ENCODE measurements at places on chromosomes 4 and X. TPM values are rescaled to one million over a fixed set of nuclear protein-coding genes. Genes with fewer than 3 reads are reported as not detected.

The SSX3 gene
- not detected for total RNA-seq

The CSAG2 gene
- not detected for total RNA-seq

The RBM46 gene
- total RNA-seq = 0.39 TPM

The NDUFC1 gene
- 21.3 TPM for total RNA-seq

The TMPRSS11A gene
- not detected for total RNA-seq

GRCh38 chrX:19798423-19798822, 89.0 kb downstream of the SH3KBP1 start:
- no peaks in the 10 kb centered on the region for H3K4me1 ChIP-seq
- no peaks in the 10 kb centered on the region for H3K36me3 ChIP-seq
- no peak overlapping the region for H3K4me3 ChIP-seq
- H3K27me3 ChIP-seq = no peaks in the 10 kb centered on the region
- no peak for DNase-seq

- no peaks in the 10 kb centered on the region for H3K36me3 ChIP-seq
- DNase-seq = peak; percentile 83
- H3K27ac ChIP-seq = no peak overlapping the region
Measured at GRCh38 chr4:173025131-173025530, 143.5 kb upstream of the GALNT7 start.

DNA sequence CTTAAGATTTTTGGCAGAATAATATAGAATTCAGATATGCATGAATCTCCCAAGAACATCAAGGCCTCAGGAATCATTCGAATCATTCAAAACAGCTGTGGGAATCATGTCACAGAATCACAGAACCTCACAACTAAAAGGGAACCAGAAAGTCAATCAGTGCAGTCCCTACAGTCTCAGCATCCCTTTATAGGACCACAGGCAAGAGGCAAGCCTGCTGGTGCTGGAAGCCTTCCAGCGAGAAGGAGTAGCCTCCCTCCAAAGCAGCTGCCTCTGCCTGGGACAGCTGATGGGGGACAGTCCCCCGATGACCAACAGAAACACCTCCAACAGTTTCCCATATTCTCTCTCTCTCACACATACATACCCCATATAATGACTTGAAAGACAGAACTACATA, 20.7 kb downstream of the QDPR start:
- peaks cover 16% of the 10 kb centered on the region for H3K4me1 ChIP-seq
- peaks cover 87% of the 10 kb centered on the region for H3K36me3 ChIP-seq
- H3K27me3 ChIP-seq = no peaks in the 10 kb centered on the region
- no peak overlapping the region for H3K27ac ChIP-seq

DNA sequence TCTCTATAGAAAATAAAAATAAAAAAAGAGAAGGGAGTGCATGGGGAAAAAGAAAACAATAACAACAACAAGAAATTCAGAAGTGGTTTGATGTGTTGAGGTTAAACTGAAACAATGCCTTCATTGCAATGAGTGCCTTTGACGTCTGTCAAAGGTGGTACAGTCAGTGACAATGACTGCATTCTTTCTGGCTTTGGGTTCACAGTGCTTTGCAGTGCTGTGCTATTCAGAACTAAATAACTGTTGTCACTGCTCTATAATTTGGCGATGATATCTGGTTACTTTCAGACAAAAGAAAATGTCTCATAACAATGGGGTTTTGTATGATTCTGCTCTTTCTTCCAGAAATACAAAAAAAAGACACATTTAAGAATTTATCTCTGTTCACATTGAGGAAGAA, 488.6 kb upstream of the MAGEB2 start:
- no peaks in the 10 kb centered on the region for H3K27me3 ChIP-seq
- no peak overlapping the region for H3K27ac ChIP-seq
- no peak for DNase-seq
- H3K4me3 ChIP-seq = no peak overlapping the region

- H3K4me1 ChIP-seq = no peaks in the 10 kb centered on the region
- H3K27me3 ChIP-seq = no peaks in the 10 kb centered on the region
- no peaks in the 10 kb centered on the region for H3K36me3 ChIP-seq
- no peak overlapping the region for H3K27ac ChIP-seq
Measured at GRCh38 chrX:113975441-113975840, 608.4 kb upstream of the HTR2C start.

DNA sequence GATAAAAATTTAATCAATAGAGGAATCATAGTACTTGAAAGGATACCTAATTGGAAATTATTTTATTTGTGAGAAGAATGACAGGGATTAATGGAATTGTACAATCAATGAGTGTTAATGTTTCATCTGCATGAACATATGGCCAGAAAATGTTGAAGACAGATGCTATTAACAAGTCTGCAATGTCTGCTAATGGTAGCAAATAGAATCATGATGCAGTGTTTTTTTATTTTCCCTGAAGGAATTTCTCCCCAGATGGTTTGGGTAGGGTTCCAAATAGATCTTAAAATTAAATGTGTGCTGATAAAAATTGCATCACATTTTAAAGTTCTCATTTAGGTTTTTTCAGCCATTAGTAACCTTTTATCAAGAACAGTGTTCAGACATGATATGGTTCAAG, 291.3 kb upstream of the TRAM1L1 start:
- no peak overlapping the region for H3K27ac ChIP-seq
- no peaks in the 10 kb centered on the region for H3K4me1 ChIP-seq
- no peaks in the 10 kb centered on the region for H3K36me3 ChIP-seq
- no peaks in the 10 kb centered on the region for H3K27me3 ChIP-seq

DNA sequence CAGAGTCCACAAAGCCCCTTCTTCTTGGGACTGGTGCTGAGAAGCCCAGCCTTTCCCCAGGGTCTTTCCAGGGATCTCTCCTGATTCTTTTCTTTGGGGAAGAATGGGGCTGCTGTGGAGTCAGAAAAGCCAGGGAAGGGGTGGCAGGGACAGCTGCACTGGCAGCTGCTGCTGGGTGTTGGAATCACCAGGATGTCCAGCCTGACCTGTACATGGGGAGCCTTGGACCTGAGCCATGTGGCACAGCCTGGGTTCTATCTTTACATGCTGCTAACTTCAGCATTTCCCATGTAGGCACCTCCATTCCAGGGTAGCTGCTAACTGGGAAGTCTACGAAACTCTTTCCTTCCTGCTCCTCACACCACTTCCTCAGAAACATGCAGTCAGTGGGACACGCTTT, 36.0 kb downstream of the MED28 start:
- H3K4me1 ChIP-seq = no peaks in the 10 kb centered on the region

GRCh38 chr4:15963576-15963975, 601 bp upstream of the FGFBP2 start:
- H3K36me3 ChIP-seq = no peaks in the 10 kb centered on the region
- H3K27ac ChIP-seq = peak overlapping the region; percentile 57
- H3K4me1 ChIP-seq = peaks cover 22% of the 10 kb centered on the region
- DNase-seq = no peak
- H3K4me3 ChIP-seq = no peak overlapping the region
- no peaks in the 10 kb centered on the region for H3K27me3 ChIP-seq

GRCh38 chrX:69093960-69094871, 71.0 kb downstream of the PJA1 start:
- no peaks in the 10 kb centered on the region for H3K36me3 ChIP-seq
- DNase-seq = peak; percentile 56
- no peak overlapping the region for H3K4me3 ChIP-seq
- H3K4me1 ChIP-seq = no peaks in the 10 kb centered on the region
- no peaks in the 10 kb centered on the region for H3K27me3 ChIP-seq
- H3K27ac ChIP-seq = no peak overlapping the region

DNA sequence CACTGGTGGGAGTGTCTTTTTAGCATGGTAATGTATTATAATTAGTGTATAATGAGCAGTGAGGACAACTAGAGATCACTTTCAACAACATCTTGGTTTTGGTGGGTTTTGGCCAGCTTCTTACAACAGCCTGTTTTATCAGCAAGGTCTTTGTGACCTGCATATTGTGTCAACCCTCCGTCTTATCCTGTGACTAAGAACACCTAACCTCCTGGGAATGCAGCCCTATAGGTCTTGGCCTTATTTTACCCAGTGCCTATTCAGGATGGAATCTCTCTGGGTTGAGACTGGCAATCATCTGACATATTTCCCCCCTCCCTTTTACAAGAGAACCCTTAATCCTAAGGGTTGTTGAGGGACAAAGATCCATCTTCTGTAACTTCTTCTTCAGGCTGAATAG, 21.9 kb upstream of the ADH4 start:
- H3K4me1 ChIP-seq = no peaks in the 10 kb centered on the region
- no peak for DNase-seq
- no peak overlapping the region for H3K27ac ChIP-seq

DNA sequence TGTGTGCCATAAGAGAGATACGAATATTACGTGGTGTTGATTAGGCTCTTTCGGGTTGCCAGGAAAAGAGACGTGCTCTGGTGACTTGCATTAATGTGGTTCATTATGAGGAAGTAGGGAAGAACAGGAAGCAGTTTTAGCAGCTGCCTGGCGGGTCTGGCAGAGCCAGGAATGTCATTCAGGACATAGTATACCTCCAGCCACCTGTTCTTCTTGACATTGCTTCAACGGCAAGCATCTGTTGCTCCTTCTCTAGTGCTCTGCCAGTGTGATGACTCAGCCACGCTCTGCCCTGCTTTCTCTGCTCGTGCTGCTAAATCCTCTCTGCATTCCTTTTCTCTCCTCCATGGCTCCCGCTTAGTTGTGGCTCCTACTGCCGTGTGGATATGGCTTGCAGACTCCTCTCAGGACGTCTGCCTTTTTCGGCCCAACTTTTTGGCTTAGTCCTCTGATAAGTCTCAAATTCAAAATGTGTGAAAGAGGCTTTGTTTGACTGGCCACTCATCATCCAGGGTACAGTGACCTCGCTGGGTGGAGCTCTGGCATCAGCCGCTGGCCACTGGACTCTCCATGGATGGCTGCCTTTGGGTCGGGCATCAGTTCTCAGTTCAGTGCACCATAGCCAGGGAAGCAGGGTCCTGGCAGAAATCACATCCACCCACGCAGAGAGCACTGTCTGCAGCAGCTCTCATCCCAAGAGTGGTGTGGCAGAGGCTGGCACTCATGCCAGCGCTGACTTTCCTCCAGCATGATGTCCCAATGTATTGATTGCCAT, 89.3 kb upstream of the KLF3 start:
- no peak for DNase-seq
- H3K36me3 ChIP-seq = no peaks in the 10 kb centered on the region
- H3K4me1 ChIP-seq = peaks cover 3% of the 10 kb centered on the region
- H3K27me3 ChIP-seq = no peaks in the 10 kb centered on the region
- no peak overlapping the region for H3K4me3 ChIP-seq

DNA sequence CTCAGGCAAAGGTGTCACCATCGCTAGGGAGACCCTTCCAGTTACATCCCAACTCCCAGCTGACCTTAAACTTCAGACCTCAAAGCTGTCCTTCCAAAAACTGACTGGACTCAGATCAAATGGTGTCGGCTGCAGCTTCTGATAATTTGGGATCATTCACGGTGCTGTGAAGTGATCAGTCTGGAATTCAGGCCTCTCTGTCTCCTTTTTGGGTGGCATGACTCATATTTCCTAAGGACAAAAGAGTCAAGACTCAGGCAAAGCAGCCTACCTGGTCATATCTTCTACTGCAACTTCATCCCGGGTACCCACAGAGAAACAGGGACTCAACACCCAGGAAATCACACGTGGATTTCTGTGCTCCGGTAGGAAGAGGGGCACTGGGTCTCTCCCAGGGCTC, 87.6 kb downstream of the SORCS2 start:
- no peaks in the 10 kb centered on the region for H3K36me3 ChIP-seq
- no peak overlapping the region for H3K4me3 ChIP-seq
- no peaks in the 10 kb centered on the region for H3K4me1 ChIP-seq
- no peak for DNase-seq
- no peaks in the 10 kb centered on the region for H3K27me3 ChIP-seq

DNA sequence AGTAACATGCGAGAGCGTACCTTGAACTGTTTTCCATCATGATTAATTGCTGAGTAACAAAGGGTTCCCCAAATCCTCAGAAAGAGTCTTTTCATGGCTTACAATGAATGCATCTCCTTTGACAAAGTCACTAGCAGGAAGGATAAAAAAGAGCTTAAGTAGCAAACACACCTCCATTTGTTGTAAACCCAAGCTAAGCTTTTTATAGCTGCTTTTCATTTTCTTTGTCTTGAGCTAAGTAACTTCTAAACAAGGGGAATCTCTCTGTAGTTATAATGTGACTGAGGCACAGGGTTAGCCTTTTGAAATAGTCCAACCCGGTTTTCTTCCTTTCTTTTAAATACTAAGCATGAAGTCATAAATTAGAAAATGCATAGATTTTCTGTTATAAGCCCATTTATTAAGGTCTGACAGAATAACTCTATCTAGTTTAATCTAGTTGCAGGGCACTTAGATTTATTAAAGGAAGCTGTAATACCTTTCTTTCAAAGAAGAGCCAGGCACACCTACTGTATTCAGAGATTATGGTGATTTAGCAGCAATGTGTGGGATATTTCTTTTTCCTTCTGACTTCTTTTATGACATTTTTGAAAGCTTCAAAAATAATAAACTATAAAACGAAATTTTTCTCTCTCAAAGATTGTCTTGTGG, 226.9 kb upstream of the SMIM31 start:
- H3K27me3 ChIP-seq = no peaks in the 10 kb centered on the region
- no peaks in the 10 kb centered on the region for H3K4me1 ChIP-seq
- no peak overlapping the region for H3K27ac ChIP-seq
- DNase-seq = no peak
